ENCODE measurements at places on chromosomes 16 and 17. TPM values are rescaled to one million over a fixed set of nuclear protein-coding genes. Genes with fewer than 3 reads are reported as not detected.

DNA sequence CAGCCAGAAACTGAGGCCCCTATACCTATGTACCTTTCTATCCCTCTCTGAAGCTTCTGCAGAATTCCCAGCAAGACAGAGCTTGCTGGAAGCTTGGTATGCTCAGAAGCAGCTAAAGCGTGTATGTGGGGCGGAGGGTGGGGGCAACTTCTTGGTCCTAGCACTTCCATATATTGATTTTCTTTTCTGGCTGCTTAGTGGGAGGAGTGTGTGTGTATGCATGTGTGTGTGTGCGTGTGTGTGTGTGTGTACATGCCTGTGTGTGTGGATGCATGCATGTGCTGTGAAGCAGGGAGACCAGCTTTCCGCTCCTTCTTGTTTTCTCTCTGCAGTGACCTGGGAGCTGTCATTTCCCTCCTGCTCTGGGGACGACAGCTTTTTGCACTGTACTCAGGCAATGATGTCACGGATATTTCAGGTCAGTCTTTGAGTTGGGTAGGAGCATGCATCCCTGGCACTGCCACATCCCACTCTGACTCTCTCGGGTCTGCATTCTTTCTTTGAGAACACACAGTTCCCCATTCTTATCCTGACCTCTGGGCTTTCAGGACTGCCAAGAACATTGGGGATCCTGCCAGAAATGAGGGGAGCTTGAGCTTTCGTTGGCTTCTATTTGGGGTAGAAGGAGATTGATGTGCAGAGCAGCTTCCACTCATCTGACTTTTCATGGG is 10.7 kb downstream of the HPR start:
- DNase-seq: no peak

The CCL16 gene
- not detected for total RNA-seq

- no peak for DNase-seq
Measured at GRCh38 chr17:49670641-49671040, 7.3 kb downstream of the SPOP start.

GRCh38 chr17:38893607-38894006 is 23.7 kb downstream of the LASP1 start:
- DNase-seq: no peak

DNA sequence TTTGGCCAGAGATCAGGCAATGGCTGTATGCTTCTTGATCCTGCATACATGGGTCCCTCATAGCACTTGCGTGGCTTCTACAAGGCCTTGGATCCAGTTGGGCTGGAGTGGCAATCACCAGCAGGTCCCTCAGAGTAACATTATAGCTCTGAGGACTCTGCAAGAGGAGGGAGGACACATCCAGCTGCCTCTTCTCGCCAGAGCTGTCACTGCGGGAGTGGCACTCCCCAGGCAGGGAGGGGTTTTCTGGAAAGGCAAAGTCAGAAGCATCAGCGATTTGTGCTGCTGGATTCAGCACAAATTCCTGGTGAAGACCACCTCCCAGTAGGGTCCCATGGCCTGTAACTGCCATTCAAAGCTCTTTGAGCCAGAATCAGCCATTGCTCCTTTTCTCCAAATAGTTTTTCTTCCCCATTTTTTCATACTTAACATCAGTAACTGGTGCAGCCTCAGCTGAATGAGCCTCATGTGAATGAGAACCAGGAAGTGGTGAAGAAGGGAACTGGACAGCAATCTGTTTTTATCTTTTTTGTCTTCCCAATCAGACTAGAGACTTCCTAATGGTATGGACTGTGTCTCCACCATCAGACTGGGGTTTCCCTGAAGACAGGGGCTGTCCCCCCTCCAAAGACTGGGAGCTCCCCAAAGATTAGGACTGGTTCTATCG is 40.6 kb upstream of the HOXB13 start:
- no peak for DNase-seq

DNA sequence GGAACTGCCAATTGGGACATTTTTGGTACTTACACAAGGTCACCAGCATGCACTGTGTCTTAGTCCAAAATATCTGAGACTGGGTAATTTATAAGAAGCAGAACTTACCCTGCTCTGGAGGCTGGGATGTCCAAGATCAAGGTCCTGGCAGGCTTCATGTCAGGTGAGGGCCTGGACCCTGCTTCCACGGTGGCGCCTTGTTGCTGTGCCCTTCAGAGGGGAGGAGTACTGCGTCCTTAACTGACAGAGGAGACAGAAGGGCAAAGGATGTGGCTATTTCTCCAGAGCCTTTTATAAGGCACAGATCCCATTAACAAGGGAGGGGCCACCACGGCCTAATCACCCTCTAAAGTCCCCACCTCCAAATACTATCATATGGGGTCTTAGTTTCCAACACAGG is 178.9 kb downstream of the C16orf95 start:
- DNase-seq: no peak

DNA sequence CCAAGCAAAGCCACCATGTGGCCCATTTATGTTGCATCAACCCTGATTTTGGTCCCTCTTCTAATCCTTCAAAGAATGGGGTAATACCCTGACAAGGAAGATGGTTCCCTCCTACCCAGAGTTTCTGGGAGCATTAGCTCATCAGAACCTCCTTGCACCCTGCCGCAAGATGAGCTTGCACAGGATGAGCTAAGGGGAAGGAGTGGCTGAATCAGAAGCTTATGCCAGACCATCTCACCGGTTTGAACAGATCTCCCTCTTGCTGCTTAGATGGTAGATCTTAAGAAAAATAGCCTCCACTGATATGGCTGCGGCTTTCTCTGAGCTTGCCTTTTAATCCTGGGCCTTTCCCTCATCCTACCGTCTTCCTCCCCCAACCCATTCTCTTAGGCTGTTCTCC is 175.1 kb downstream of the SOX9 start:
- no peak for DNase-seq

DNA sequence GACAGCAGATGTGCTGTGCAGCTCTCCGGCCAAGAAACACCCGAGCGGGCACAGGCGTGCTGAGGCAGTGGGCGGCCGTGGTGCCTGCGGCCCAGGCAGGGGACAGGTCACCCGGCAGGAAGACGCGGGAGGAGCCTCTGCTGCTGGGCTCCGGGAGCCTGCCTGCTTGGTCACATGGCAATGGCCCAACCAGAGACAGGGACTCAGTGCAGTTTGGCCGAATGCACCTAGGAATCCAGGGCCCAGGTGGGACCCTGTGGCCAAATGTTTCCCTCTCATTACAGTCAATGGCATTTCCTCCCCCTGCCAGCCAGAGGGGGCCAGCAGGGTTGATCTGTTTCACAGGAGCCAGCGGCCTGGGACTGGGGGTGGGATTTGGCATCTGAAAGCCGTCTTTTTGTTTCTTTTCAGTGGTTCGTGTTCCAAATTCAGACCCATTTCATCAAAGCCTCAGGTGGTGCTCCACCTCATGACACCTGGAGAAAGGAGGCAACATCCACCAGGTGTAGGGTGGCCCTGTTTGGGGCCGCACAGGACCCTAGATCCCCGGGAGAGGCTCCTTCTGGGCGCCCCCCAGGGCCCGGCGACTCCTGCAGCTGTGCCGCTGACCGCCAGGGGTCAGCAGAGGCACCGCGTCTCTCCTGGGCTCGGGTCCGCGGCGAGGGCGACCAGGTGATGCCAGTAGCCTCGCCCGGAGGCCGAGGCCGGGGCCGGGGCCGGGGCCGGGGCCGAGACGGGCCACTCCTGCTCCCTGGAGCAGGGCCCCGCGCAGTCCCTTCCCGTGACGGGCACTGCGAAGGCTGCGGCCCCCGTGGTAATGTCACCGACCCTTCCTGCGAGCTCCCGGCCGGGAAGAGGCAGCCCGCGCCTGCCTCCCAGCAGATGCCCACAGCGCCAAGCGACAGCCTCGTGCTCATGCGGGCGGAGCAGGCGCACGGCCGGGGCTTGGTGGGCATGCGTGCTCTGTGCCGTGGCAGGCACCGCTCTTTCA is 118.5 kb downstream of the C16orf78 start:
- peak; percentile 46 for DNase-seq

DNA sequence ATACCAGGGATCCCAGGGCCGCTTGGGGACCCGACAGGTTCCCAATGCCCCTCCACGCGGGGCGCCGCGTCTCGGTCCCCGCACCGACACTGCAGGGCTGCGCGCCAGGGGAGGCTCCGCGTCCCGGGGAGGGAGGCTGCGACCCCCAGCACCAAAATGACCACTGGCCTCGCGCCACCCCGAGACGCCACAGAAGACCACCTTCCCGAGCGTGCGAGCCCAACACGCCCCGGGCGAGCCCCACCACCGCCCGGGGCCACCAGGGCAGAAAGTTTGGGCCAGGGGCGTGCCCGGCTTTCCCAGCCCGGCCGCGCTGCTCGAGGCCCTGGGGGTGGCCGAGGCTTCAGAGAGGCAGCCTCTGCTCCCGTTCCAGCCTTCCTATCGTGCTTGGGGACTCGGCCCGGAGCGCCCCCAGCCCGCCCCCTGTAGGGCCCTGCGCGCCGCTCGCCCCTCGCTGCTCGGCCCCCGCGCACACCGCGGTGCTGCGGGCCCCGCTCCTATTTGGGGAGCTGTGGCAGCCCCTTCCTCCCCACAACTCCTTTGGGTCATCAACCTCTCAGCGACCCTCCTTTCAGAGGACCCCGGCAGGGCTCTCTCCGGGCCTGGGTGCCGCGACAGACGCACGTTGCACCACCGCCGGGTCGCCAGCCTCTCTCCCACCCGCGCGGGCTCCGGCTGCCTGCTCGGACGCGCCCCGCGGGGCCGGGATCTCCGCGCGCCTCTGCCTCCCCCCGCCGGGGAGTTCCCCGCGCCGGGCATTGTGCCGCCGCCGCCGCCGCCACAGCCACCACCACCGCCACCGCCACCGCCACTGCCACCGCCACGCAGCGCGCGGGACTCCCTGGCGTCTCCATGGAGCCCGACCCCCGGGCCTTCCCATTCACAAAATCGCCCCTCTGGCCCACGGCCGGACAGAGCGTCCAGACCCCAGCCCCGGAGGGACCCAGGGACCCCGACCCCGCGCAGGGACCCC is 892 bp downstream of the RBFOX3 start:
- no peak for DNase-seq

DNA sequence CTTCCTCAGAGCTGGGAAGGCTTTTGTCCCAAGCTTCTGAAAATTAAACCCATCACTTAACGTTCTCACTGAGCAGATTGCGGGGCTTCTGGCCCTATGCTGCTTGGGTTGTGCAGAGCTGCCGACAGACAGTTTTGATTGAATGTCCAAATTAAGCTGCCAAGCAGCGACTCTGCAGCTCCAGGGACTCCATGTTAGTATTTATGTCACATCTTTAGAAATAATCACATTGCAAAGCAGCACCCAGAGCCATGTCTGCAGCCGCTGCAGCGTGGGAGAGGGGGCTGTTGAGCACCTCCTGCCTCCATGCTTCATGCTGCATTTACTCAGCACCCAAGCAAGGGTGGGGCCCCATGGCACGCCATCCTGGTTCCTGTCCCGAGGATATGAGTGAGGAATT is 178.2 kb upstream of the CACNG3 start:
- DNase-seq: no peak

GRCh38 chr16:65120831-65121721 is 787 bp downstream of the CDH11 start:
- peak; percentile 43 for DNase-seq

- no peak for DNase-seq
Measured at GRCh38 chr17:81726004-81726403, 13.9 kb downstream of the SLC25A10 start.

GRCh38 chr16:55888546-55888945 is 13.4 kb upstream of the CES5A start:
- DNase-seq: no peak

The WNT9B gene
- total RNA-seq: 0.27 TPM

GRCh38 chr17:16250635-16251034 is 33.6 kb downstream of the PIGL start:
- no peak for DNase-seq

GRCh38 chr17:74272731-74273201 is 1.3 kb upstream of the DNAI2 start:
- peak; percentile 30 for DNase-seq

The ERN2 gene
- not detected for total RNA-seq

DNA sequence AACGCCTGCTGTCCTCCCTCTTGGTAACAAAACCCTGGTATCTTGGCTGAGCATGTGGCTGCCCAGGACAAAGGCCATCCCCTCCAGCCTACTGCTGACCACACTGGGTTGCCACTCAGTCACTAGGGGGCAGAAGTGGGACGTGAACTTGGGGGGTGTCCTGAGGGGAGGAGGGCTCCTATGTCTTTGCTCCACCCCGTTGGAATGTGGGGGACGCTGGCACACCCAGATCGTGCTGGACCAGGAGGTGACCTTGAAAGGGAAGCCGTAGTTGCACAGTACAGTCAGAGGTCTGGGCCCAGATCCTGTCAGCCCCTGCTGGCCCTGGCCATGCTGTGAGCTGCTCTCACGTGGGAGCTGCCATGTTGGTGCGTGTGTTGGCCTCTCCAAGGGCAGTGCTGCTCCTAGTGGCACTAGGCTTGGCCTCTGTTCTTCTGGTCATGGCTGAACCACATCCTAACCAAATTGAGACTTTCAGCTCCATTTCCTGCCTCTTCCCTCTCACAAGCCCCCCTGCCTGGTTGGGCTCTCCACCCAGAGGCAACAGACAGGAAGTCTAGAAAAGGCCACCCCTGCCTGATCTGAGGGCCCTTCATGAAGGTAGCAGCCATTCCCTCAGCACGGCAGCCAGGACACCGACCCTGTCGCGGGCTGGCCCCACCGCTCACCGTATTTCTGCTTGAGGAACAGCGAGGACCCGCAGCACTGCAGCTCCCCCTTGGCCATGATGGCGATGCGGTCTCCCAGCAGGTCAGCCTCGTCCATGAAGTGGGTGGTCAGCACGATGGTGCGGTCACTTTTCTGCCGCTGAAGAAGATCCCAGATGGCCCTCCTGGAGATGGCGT is 29.0 kb upstream of the RNPS1 start:
- DNase-seq: no peak

The MAP1LC3B gene
- total RNA-seq: 79.7 TPM

- DNase-seq: no peak
Measured at GRCh38 chr17:38685491-38685890, 10.7 kb upstream of the EPOP start.

GRCh38 chr16:64313726-64314125 is 808.1 kb downstream of the CDH11 start:
- DNase-seq: no peak

- DNase-seq: no peak
Measured at GRCh38 chr17:56894859-56895455, 18.9 kb downstream of the TRIM25 start.

DNA sequence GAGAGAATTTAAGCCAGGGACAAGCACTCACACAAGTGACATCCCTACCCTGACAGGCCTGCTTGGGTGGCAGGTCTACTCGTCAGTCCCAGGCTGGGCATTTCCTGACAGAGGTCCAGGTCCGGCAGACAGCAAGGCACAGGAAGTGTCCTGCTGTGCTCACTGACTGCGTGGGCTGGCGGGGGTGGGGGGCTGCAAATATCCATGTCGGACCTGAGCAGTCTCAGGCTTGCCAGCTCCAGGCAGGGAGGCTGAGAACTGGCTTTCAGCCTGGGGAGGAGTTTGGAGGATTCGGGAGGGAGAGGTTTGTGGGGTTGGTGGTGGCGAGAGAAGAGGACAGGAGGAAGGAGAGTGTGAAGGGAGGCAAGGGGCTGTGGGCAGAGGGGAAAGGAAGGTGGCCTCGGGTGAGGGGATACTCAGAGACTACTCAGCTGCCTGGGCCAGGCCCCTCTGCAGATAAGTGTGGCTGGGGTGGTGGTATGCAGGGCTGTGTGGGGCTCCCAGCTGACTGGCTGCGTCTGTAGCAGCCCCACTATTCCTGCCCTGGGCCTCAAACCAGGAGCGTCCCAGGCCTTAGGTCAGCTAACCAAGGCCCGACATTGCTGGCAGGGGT is 7.8 kb downstream of the HIC1 start:
- peak; percentile 68 for DNase-seq

- no peak for DNase-seq
Measured at GRCh38 chr16:12210925-12211869, 234.7 kb downstream of the SNX29 start.
